ENCODE measurements at places on chromosomes 7 and 10.

DNA sequence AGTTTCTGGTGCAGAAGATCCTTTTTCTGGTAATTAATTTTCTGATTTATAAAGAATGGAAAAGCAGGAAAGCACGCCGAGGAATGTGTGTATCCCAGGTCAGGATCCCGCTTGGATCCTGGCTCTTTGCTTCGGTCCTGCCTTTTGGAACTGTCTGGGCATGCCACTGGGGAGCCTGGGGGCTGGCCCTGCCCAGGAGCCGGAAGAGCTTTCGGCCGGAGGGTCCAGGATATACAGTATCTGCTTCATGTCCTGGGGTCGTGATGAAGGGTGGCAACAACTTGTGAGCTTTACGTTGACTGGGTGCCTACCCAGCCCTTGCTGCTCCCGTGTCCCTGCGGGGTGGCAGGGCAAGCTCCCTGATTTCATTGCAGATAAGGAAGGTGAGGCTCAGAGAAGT, 2.4 kb downstream of the SH2D4B start:
- no peak for DNase-seq

DNA sequence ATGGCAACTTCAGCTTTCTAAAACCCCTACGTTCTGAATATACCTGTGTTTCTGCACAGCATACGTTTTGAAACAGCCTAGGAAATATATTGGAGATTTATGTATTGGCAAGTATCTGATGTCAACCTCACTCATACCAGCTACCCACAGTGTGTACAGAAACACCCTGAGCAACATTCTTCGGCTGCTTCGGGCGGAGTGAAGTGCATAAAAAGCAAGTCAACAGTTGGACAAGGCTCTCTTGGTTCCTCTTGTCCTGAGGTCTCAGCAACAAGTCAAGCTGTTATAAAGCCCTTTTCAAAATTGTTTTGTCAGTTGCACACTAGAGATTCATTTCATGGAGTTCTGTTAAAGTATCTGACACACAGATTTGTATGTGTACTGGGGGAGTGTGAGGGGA, 40.0 kb upstream of the PAPSS2 start:
- DNase-seq = no peak

GRCh38 chr7:121557034-121557892, 161.2 kb upstream of the FAM3C start:
- no peak for DNase-seq

DNA sequence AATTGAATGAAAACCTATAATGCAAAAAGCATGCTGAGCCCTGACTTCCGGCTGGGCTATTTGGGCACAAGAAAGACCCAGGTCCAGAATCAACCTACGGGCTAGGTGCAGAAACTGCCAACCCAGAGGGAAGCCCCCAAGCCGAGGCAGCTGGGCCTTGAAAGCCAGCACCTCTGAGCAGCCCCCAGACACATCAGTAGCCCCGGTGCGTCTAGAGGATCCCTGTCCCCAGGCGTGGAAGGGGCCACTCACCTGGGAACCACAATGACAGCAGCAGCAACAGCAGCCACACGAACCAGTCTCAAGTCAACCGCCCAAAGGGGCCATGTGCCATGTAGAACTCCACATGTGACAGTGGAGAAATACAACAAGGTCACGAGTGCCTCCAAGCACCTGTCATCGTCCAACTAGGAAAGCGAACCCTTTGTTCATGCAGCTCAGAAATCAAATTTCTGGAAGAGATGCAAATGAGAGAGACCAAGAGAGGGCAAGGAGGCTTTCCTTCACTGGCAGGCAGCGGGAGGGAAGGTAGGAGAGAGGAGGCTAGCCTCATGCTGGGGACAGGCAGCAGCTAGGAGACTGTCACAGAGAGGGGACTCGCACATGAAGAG, 57.5 kb upstream of the CHST15 start:
- no peak for DNase-seq

GRCh38 chr7:83178796-83179195, 16.1 kb upstream of the PCLO start:
- DNase-seq = no peak

DNA sequence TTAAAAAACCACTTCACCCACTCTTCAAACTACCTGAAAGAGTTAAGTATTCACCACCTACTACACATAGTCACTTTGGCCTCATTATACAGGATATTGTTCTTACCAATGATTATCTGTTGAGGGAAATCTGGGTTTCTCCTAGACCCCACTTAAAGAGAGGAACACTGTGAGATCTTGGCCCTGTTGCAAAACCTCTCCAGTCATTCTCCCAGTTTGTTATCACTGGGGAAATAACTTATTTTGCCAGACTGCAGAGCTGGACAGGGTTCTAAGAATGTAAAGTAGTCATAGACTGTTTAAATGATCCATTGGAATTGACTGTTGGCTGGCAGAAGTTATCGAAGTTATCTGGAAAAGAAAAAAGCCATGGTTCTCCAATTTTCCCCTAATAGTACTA, 143.8 kb downstream of the HGF start:
- no peak for DNase-seq

DNA sequence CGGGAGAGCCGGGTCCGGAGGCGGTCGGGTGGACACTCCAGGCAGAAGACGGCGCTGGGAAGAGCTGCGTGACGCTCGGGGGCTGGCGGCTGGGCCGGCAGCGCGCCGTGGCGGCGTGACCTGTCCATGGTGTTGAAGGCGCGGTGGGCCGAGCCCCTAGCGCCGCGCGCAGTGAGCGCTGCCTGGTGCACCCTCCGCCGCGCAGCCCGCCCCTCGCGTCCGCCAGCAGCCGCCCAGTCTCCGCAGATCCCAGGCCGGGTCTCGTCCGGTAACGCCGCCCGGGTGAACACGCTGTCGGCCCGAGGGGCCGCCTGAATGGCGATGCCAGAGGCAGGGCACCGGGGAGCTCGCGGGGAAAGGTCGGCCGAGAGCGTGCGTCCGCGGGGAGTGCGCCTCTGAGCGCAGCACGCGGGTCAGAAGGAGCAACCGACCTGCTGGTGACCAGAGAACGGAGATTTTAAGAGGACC, 657 bp upstream of the TMEM178B start:
- DNase-seq = no peak

DNA sequence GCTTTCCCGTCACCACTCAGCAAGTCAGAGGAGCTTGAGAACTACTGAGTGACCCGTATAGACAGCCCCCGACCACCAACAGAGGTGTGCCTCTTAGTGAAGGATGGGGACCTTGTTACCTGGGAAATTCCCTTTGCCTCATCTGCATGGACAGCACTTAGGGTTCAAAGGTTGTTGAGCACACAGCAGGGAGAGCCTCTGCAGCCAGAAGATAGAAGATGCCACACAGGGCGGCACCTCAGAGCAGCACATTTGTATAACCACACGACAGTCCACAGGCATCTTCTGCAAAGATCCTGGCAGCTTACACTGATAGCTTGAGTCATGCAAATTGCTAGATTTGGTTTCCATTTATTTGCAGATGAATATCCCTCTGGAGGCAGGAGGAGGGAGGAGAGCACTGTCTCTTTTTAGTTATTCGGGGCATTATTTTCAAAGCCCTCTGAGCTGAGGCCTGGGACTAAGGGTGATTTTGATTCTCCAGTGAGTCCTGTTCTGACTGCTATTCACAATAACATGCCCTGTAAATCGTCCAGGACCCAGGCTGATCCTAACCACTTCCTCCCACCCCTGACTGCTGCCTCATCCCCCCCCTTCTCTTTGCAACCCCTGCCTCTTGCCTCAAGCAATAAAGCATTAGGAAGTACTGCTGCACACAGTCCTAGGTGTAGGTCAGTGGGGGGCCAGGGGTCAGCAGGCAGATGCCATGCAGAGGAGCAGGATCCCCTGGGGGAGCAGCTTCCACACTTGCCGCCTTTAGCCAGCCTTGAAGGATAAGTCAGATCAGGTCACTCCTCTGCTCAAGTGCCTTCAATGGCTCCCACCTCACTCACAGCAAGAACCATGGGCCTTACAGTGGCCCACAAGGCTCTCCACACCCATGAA, 24.6 kb upstream of the INMT start:
- DNase-seq = no peak

DNA sequence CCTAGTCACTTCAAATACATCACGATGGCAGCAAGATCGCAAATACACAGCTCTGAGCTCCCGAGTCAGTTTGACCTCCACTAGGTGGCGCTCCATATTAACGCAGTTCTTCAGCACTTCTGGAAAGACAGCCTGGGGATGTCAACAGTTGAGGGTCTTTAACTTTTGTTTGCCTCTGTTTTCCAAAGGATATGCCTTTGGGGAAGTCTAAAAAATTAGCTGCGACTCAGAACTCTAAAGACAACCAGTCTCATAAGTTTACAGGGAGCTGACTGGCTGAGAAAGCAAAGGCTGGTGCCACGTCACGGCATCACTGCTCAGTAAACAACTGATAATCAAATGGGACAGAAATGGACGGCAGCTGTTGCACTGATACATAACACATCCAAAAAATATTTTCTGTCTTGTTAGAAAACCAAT, 458.8 kb downstream of the SORCS1 start:
- DNase-seq = no peak

- no peak for DNase-seq
These were observed 710 bp upstream of the LDB3 start for GRCh38 chr10:86667421-86668181.

All from NCI-H524 treated with DMSO at 0.1 percent for 48 hours (cell line).